ENCODE measurements at places on chromosomes 13 and 19.

GRCh38 chr13:95870421-95870820, 182.8 kb downstream of the UGGT2 start:
- DNase-seq = no peak

DNA sequence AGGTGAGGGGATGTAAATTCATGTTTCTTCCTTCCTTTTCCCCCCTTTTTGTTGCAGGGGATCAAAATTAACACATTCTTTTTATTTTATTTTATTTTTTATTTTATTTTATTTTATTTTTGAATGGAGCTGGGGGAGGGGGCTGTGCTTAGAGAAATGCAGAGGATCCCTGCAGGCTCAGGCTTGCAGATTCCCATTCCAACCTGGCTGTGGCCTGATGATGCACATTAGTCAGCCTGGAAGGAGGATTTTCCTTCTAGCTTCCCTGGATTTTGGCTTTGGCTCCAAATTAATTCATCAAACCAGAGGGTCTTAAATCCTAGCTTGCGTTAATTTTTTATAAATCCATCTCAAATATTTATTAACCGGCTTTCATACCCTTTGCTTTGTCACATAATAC, 67.0 kb downstream of the FREM2 start:
- DNase-seq = no peak

- no peak for DNase-seq
These were observed 286.8 kb downstream of the SLITRK6 start for GRCh38 chr13:85512421-85512820.

GRCh38 chr19:46232938-46233621, 3.5 kb downstream of the IGFL1 start:
- DNase-seq = no peak

DNA sequence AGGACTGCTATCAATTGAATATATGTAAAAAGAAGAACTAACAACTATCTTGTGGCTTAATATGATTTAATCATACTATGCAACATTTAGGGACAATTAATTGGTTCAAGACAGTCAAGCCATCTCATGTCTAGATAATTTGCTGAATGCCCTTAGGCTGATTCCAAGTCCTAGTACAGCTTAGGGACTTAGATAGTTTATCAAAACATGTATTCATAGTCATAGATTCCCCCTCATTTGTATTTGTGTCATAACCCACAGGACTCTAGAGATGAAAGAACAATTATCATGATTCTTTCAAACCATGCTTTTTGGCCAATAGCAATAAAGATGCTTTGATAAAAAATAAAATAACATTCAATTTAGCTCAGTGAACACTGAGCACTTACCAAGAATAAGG, 607.6 kb downstream of the SLITRK1 start:
- DNase-seq = no peak

- no peak for DNase-seq
These were observed 4.2 kb downstream of the LTBP4 start for GRCh38 chr19:40605216-40605971.

DNA sequence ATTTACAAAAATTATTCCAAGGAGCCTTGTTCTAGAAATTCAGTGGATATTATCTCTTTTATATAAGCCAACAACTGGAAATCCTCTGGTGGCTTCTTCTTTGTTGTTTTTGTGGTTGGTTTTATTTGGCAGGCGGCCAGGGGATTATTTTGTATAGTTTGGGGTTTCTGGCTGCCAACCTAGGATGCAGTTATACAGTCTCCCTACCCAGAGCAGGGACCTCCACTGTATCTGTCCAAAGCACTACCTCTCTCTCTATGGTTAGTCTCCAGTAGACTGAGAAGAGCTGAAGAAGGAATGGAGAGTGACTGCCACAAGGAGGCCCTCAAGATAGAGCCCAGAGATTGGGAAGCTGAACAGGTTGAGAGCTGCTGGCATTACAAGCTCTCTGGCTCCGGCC, 80.2 kb downstream of the ZAR1L start:
- DNase-seq = no peak

DNA sequence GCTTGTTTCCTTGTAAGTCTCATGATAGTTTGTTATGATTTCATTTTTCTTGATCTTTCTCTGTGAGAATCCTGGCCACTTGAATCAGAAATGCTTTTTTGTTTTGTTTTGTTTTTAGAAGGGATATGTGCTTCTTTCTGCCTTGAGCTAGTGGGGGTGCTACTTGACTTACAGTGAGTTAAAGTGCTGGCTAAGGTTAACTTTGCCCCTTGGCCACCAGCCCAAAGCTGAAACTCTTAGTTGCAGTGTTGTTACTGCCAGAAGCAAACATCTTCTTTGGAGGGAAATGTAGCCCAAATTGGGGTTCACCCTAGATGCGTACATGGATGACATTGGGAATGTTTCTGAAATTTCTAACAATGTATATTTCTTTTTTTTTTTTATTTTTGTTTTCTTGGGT, 57.4 kb downstream of the TDRD3 start:
- no peak for DNase-seq

DNA sequence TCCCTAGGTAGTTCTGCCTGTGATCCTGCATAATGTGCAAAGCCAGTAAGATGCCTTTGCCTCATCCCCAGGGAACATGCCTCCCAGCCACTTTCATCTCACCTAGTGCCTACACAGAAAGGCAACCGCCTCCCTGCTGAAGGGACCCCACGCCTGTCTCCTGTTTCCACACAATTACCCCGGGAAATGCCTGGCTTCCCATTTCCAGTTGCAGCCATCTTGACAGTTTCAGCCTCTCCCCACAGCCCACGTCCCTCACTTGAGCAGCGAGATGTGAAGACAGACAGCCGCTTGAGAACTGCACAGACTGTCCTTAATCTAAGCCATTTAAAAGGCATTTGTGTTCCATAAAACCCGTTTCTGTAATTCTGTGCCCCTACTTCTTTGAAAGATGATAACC, 4.7 kb upstream of the UQCRFS1 start:
- no peak for DNase-seq

GRCh38 chr13:100115693-100116254, 26.9 kb downstream of the PCCA start:
- DNase-seq = no peak

DNA sequence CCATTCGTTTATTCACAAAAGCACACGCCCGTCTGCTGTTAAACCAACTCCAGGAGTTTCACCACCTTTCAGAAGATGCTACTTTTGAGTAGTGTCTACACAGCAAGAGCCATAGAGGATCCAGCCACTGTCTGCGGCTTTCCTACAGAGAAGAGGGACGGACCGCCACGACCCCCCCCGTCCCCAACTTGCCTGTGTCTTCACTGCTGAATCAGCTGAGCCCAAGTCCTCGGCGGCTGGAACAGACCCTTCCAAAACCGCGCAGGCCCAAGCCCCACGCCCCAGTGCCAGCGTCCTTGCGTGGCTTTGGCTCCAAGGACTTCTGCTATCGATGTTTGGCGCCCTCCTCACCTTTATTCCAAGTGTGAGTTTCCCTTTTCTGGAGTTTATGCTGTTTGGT, 65.1 kb downstream of the SPACA7 start:
- DNase-seq = no peak

GRCh38 chr13:112693831-112694497, 4.1 kb downstream of the ATP11A start:
- no peak for DNase-seq

GRCh38 chr19:13860679-13861391, 16.1 kb upstream of the NANOS3 start:
- no peak for DNase-seq

DNA sequence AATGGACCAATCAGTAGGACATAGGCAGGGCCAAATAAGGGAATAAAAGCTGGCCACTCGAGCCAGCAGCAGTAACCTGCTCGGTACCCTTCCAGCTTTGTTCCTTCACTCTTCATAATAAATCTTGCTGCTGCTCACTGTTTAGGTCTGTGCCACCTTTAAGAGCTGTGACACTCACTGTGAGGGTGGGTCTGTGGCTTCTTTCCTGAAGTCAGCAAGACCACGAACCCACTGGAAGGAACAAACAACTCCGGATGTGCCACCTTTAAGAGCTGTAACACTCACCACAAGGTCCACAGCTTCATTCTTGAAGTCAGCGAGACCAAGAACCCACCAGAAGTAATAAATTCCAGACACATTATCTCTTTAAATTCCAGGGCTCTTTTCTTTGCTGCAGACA, 1922.3 kb upstream of the PCDH20 start:
- DNase-seq = no peak
